ENCODE measurements at places on chromosomes 11 and 22. TPM values are rescaled to one million over a fixed set of nuclear protein-coding genes. Genes with fewer than 3 reads are reported as not detected.

- peak; percentile 77 for DNase-seq
Measured at GRCh38 chr11:16804104-16804947, 65.9 kb downstream of the C11orf58 start.

- DNase-seq = no peak
Measured at GRCh38 chr11:34332524-34332923, 25.3 kb downstream of the ABTB2 start.

DNA sequence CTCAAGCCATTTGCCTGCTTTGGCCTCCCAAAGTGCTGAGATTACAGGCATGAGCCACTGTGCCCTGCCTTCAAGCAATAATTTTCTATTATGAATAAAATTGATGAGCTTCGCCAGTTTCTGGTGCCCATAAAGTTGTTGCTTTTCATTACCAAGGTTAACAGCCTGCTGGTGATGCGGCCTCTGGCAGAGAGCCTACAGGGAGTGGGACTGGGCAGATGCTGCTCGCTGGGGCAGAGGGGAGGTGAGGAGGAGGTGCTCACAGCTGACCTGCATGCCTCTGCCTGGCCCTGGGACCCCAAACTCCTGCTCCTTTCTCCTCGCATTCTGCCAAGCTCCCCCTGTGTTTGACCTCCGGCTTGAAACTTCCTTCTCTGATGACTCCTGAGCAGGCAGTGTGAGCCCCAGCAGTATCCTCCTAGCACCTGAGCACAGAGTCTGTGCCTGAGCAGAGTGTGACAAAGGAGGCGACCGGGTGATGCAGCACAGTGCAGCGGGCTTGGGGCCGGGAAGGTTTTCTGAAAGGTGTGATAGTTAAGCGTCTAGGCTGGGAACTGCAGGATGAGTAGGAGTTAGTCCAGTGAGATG is 56.1 kb upstream of the B3GAT1 start:
- DNase-seq = no peak

USP2 gene
- total RNA-seq = 0.22 TPM

- no peak for DNase-seq
Measured at GRCh38 chr22:29062286-29062821, 723 bp upstream of the C22orf31 start.

BRSK2 gene
- total RNA-seq = 0.22 TPM

DNA sequence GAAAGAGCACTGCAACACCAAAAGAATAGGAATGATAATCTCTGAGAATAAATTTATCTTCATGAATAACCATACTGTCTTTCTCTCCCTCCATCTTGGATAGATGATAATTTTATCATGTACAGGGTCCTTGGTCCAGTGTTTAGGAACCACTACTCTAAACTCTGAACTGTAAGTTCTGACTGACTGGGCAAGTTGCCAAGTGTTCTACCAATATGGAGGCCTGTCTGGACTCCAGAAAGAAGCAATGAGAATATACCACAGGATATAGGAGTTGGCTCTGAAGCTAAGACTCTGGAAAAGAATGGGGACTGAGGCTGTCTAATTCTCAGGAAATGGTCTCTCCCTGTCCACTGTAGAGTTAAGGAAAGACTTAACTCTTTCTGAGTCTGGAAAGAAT is 1.5 kb downstream of the FHIP1B start:
- no peak for DNase-seq

CSTPP1 gene
- 9.1 TPM for total RNA-seq

KRTAP5-1 gene
- total RNA-seq = not detected

DNA sequence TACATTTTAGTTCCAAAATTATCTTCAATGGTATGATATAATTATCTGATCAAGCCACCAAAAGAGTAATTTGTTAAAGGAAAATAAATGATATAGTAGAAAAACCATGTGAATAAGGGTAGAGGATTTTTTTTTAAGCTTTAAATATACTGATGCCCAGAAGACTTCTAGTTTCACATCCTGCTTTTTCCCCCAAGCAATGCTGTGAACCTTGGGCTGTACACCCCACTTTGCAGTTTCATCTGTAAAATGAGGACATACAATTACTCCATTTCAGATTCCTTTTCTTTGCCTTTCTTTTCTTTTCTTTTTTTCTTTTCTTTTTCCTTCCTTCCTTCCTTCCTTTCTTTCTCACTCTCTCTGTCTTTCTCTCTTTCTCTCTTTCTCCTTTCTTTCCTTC is 1125.4 kb downstream of the DLG2 start:
- DNase-seq = no peak

DNA sequence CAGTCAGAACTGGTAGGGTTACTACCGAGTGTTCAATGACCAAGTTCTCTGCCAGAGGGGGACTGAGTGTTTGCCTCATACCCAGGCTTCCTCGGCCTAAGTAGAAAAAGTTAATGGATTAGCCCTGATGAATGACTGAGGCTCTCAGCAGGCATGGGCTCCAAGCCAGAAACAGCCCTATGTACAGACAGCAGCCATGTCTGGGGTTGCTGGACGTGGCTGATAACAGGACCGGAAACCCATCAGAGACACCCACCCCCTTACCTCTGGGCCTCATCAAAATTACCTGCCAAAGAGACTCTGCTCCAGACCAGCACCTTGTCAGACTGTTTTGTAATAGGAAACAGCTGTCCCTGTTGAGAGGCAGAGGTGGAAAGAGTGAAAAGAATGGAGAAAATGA is 351.4 kb downstream of the ETS1 start:
- DNase-seq = peak; percentile 29

FEN1 gene
- total RNA-seq = 8.3 TPM

CENPM gene
- total RNA-seq = 5.4 TPM

DNA sequence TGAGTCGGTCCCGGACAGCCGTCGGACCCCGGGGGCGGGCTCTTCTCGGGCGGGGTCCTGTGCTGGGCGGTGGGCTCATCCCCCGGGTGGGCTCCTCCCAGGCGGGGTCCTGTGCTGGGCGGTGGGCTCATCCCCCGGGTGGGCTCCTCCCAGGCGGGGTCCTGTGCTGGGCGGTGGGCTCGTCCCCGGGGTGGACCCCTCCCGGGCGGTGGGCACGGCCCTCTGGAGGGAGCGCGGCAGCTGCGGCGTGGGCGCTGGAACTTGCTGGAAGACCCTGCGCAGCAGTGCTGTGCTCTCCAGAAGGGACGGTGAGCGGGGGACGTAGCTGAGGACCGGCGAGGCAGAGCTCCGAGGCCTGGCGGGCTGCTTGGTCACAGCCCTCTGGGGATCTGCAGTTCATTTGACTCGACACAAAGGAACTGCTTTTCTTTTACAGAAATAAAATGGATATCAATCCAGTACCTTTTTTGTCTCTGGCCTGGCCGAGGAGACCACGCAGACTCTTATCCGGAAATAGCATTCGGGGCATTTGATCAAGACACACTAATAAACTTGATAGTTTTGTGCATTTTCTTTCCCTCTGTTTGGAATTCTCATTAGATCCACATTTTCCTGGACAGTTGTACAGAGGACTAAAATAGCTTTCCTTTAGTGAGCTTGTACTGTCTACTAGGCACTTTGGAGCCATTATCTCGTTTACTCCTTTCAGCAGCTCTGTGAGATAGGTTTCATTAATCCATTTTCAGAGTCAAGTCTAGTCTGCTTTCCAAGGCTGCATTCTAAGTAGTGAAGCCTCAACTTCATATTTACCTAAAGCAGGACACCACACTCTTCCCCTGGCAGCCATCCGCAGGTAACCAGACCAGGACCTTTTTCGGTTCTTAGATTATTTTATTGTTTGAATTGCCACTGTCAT is 812 bp downstream of the JAM3 start:
- DNase-seq = peak; percentile 8

CASP5 gene
- not detected for total RNA-seq

- no peak for DNase-seq
Measured at GRCh38 chr22:41240377-41241132, at the start of gene CHADL. CHADL (minus strand) TSS chr22:41240931; CDS start chr22:41240881, 50 bp downstream.

CYP2D6 gene
- total RNA-seq = under 0.01 TPM

DNA sequence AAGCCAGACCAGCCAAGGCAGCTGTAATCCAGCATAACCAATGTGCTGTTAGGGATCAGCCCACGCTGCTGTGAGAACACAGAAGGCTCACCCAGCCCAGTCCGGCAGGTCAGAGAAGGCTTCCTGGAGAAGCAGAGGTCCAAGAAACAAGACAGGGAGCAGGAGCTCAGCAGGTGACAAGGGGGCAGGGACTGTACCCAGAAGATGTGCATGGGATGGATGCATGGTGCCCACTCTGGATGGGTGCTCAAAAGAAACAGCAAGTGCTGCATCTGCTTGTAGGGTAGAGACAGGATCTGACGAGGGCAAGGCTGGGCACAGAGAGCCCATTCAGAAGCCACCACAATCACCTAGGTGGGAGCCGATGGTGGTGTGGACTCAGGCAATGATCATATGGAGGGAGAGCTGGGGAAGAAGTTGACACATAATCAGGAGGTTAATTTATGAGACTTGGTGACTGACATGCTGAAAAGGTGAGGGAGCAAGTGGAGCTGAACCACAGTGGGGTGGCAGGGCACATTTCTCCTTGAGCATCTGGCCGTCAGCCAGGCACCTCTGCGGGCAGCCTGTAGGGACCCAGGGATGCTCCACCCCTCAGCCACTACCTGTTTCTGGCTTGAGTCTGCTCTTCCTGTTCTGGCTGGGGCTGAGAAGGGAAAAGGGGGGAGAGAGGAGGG is 102.3 kb upstream of the DRD2 start:
- DNase-seq = no peak

DNA sequence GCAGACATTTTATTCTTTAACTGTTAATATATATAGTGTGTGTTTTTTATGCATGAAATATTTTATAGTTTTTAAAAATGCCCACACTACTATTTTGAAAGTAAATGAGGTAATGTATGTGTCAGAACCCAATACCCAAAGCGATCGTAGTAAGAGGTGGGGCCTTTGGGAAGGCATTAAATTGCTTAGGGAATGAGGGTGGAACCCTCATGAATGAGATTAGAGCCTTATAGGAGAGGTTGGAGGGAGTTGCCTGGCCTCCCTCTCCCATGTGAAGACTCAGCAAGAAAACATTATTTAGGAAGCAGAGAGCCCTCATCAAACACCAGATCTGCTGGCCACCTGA is 11.1 kb downstream of the KLHL35 start:
- no peak for DNase-seq

- DNase-seq = no peak
Measured at GRCh38 chr11:69116671-69117070, 39.1 kb upstream of the SMIM38 start.

- no peak for DNase-seq
Measured at GRCh38 chr22:20804650-20805049, 30.7 kb downstream of the SERPIND1 start.

DNA sequence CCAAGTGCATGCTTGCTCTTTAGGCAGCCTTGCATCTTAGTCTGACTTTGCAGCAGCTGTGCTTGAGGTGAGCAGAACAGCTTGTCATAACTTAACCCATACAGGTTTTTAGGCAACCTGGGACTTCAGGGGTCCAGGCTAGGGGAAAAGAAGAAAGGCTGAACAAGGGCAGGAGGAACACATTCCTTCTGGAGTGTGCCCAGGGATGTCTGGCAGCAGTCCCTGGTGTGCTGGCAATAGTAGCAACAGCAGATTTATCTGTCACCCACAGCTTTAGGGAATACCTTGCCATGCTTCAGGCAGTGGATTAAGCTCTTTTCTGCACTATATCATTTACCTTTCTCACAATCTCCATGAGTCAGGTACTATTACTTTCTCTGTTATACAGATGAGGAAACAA is 513.0 kb downstream of the RAB38 start:
- no peak for DNase-seq

DNA sequence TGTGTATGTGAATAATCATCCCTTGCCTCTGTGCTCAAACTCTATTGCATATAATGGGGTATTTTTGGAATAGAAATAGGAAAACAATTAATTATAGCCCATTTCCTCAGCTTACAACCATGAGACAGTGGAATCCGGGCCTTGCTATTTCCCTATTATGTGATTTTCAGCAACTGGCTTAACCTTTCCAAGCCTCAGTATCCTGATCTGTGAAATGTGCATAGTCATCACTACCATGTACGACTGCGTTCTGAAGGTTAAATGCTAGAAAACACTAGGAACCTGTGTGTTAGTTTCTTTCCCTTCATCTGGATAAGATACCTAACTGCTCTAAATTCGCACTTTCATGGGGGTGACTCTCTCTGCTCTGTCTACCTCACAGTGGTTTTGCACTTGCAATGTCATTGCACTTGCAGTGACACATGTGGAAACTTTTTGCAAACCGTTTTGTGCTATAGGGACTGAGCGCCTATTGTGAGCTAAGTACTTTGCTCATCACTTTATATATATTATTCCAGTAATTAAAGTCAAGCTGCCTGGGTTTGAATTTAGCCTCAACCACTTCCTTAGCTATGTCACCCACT is 48.3 kb downstream of the IRAG1 start:
- DNase-seq = peak; percentile 70

KIRREL3 gene
- not detected for total RNA-seq

DNA sequence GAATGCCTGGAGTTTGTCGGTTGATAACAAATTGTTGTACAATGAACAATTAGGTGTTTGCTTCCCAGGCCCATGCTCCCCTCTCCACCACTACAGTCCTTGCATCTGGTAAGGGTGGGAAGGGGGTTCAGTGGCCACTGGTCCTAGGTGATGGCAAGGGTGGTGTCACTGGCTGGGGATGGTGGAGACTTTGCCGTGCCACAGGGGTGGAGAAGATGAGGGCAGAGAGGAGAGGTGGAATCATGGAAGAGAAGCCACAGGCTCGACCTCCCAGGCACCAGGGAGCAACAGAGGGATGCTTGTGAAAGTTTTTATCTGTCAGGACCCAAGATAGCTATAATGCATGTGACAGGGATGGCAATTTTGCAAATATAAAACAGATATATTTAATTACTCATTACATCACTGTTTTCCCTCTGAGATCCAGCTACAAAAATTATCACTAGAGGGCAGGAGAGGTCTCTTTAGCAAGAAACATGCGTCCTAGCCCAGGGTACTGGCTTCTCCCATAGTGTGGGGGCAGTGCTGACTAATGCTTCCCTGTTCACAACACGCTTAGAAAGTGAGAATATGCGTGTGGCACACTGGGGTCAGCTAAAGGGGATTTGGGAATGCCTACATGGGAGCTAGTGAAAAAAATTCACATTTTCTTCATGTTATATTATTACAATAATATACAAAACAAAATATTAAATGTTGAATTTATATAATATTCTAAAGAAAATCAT is 49.0 kb upstream of the AMPD3 start:
- DNase-seq = peak; percentile 92

- no peak for DNase-seq
Measured at GRCh38 chr11:14242187-14242586, 116.8 kb downstream of the RRAS2 start.

- no peak for DNase-seq
Measured at GRCh38 chr11:72336163-72336562, 92.2 kb upstream of the PHOX2A start.

GAS2 gene
- 0.87 TPM for total RNA-seq

- DNase-seq = peak; percentile 39
Measured at GRCh38 chr11:124633355-124633754, 10.7 kb downstream of the TBRG1 start.

GRCh38 chr11:8720868-8721608 is 38.4 kb downstream of the RPL27A start:
- no peak for DNase-seq

OSBP2 gene
- 15.9 TPM for total RNA-seq

GRCh38 chr11:134610116-134610910 is 198.3 kb upstream of the B3GAT1 start:
- no peak for DNase-seq

HORMAD2 gene
- not detected for total RNA-seq

- DNase-seq = peak; percentile 92
Measured at GRCh38 chr11:122733318-122733717, 77.8 kb downstream of the UBASH3B start.

CCDC157 gene
- 1.4 TPM for total RNA-seq
